ENCODE measurements at places on chromosomes 13 and 19. TPM values are rescaled to one million over a fixed set of nuclear protein-coding genes. Genes with fewer than 3 reads are reported as not detected.

DNA sequence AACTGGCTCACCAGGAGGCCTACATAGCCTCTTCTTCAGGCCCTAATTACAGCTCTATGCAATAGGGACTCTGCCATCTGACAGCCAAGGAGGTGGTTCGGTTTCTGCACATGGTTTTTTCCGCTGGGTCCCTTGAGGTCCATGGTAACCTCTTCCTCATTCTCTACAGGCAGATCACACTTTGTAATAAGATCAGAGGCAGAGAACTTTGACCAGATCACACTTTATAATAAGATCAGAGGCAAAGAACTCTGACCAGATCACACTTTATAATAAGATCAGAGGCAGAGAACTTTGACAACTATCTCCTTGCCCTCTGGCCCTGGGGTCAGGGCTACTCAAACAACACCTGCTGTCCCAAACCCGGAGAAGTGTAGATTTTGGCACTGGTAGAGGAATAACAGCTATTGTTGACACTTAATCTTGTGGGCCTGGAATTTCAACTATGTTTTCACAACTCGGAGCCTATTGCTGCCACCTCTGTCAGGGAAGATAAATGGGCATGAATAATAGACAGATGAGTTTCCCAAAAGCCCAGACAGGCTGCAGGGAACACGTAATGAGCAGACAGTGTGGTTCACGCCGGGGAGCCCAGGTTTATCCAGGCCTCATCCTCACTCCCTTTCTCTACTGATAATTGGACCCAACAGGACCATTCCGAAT is 246.1 kb downstream of the UQCRFS1 start:
- DNase-seq = no peak

GRCh38 chr13:44273991-44274770 is 99.4 kb upstream of the SERP2 start:
- DNase-seq = no peak

- no peak for DNase-seq
Observed at GRCh38 chr13:66348745-66349690, 881.1 kb downstream of the PCDH9 start.

- no peak for DNase-seq
Observed at GRCh38 chr13:64477146-64477545, 2753.0 kb downstream of the PCDH9 start.

The GAS6 gene
- total RNA-seq = 254 TPM

The MED25 gene
- 31.1 TPM for total RNA-seq
